ENCODE measurements at places on chromosomes 2 and 18.

GRCh38 chr2:240999873-241000541 is 1.6 kb downstream of the SNED1 start:
- no peak for DNase-seq

DNA sequence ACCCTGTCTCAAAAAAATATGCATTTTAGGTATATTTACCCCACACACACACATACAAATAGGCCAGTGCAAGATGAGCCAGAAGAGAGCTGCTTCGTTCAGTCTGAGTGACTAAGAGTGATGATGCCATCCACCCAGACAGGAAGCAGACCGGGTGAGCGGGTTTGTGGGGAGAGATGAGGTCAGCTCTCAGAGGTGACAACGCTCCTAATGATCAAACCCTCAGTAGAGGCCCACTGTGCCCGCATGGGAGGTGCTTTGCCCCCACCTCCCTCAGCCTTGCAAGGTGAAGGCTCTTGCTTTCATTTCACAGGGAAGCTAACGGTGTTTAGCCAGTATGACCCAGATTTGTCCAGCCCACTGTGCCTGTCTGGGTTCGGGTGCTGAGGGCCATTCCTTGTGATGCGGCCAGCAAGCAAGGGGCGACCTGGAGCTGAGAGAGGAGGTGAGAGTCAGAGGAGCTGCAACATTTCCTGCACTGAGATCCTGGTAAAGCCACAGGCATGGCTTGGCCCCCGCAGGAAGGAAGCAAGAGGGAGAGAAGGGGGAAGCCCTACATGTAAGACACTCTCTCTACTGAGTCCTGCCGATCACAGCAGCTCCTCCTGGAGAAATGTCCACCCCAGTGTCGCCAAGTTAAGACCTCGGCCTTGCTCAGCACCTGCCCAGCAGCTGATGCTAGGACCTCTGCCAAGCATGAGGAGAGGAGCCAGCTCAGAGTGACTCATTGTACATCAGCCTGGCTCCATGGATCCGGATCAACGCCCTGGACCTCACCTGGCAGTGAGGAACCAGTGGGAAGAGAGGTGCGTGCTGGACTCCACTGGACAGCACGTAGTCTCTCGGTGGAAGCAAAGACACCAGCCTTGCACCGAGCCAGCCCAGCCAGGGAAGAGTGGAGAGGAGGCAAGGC is 37.0 kb downstream of the NIFK start:
- no peak for DNase-seq

- DNase-seq = no peak
These were observed 109.0 kb downstream of the LAMA3 start for GRCh38 chr18:23798249-23798648.

DNA sequence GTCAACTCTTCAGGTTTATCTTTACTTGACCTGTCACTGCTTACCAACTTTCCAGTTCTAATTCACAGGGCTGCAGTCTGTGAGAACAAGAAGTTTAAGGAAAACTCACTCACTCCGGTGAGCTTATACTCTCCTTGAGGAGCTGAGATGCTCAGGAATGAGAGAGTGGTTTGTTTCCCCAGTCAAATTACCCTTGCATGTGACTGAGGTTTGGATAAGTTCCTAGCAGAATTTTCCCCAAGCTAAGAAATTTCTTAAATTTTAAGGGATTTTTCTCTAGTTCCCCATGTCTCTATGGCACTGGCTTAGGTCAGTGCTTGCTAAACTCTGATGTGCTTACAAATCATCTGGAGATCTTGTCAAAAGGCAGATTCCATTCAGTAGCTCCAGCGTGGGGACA is 12.8 kb upstream of the CCDC85A start:
- DNase-seq = no peak

DNA sequence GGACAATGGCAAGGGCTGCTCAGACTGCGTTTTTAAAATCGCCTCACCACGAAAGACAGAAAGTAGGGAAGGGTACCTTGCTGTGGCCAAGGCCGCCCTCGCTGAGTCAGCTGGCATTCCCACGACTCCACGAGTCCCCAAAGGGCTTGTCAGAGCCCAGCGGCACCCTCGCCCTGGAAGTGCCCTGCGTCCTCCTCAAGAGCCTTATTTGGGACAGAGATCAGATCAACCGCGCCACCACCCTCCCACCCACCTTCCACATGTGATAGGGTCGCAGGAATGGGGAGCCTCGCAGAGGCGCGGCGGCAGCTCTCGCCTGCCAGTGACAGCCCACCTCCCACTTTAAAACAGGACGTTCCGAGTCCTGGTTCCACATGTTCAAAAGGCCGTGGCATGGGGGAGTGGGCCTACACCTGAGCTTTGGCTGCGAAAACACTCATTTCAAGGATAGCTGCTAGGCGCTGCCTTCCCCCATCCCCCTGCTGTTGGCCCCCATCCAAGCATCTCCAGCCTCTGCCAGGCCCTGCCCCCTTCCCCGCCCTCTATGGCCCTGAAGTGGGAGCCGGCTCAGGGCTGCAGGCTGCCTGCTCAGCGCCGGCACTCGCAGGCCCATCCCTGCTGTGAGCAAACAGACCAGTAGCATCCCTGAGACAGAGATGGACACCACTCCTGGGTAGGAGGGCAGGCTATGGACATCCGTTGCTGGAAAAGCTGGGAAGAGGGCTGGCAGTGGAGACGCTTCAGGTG is 38.1 kb upstream of the ARHGEF4 start:
- no peak for DNase-seq

DNA sequence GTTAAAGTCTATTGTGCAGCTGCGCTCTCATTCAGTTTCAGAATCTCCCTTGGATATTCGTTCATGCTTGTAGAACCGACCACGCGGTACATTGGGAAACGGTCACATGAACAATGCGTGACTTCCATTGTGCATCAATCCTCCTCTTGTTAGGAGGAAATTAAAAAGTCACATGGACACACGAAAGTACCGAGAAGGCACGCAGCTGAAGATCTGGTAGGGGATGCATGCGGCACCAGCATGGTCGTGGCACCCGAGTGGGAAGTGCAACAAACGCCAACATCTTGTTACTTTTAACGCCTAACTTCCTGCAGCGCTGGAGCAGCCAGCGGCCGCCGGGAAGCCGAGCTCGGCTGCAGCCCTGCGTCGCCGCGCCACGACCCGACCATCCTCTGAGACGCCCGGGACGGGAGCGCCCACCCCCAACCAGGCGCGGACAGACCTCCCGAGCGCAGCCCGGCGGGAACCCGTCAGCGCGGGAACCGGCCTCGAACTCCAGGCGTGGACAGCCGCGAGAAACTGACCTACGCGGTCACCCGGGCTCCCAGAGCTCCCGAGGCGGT is 412 bp downstream of the OSBPL1A start:
- DNase-seq = peak; percentile 77

DNA sequence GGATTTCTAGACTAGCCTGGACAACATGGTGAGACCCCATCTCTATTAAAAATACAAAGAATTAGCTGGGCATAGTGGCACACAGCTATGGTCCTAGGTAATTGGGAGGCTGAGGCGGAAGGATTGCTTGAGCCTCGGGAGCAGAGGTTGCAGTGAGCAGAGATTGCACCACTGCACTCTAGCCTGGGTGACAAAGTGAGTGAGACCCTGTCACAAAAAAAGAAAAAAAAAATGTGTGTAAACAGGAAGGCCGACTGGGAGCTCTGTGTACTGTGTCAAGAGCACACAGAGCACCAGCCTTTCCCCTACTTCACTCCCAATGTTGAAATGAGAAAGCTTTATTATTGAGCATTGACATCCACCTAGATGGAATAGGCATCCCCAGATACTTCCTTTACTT is 681.7 kb upstream of the FSHR start:
- DNase-seq = no peak

GRCh38 chr2:157874997-157875640 is 1.0 kb downstream of the ACVR1 start:
- DNase-seq = peak; percentile 42

DNA sequence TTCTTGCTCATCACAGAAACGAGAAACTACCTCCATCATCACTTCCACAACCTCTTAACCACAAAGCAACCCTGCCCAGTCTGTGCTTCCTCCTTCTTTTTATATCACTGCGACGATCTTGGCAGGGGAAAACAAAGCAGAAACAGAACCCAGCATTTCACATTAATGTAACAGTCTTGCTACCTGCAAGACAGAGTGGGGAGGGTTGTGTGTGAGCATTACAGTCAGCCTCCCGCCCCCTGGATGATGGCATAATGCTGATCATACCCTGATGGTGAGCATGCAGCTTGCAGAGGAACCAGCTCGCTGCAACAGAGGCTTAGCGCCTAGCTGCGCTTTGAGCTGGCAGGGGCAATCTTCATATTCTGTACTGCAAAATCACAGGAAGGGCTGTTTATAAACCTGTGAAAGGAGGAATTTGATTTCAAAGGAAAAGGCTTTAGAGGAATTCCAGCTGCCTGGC is 376.1 kb downstream of the IRS1 start:
- DNase-seq = peak; percentile 60

- no peak for DNase-seq
These were observed 34.1 kb downstream of the ANKMY1 start for GRCh38 chr2:240523451-240524281.

GRCh38 chr2:119723784-119724467 is 35.8 kb upstream of the PTPN4 start:
- DNase-seq = no peak

DNA sequence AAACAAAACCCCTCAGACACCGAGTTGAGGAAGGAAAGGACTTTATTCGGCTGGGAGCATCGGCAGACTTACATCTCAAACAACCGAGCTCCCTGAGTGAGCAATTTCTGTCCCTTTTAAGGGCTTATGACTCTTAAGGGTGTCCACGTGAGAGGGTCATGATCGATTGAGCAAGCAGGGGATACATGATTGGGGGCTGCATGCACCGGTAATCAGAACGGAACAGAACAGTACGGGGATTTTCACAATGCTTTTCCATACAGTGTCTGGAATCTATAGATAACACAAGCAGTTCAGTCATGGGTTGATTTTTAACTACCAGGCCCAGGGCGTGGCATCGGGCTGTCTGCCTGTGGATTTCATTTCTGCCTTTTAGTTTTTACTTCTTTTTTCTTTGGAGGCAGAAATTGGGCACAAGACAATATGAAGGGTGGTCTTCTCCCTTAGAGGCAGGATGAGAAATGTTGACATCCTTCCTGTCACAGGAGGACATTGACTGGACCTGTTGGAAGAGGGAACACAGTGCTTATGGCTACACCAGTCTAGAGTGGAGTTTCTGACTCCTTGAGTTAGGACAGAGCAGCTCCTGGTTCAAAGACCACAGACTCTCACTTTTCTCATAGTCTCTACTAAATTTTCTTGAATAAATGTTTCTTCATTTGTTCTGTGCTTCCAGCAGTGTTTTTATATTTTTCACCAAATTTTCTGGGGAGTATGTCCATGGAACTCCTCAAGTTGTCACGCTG is 35.8 kb downstream of the SPOPL start:
- DNase-seq = no peak

GRCh38 chr2:70569559-70569958 is 15.9 kb upstream of the TGFA start:
- no peak for DNase-seq

DNA sequence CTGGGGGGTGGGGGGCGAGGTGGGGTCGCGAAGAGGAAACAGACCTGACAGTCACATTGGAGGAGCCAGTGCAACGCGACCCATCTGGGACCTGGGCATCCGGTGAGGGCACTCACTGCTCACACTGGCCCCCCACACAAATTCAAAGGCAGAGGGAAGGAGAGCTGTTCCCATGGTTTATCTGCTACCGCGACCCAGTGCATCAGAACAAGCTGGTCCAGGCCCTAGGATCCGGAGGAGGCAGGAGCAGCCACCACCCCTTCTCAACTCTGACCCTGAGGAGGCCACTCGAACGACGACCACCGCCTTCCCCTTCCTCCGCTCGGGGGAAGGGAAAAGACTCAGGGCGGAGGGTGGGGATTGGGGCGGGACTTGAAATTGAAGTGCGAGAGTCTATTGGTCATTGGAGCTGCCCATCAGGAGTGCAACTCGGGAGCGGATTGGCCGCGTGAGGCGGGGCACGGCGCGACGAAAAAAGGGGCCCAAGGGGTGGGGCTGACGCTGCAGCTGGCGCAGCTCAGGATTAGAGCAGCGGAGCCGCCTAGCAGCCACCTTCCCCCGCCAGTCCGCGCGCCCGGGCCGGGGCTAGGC is at the start of gene CDK5R2:
TSS of gene CDK5R2 (plus strand) at position 526 of the 591 bp plus-strand sequence. CDS start 155 bp downstream, outside the sequence.
- peak; percentile 84 for DNase-seq

DNA sequence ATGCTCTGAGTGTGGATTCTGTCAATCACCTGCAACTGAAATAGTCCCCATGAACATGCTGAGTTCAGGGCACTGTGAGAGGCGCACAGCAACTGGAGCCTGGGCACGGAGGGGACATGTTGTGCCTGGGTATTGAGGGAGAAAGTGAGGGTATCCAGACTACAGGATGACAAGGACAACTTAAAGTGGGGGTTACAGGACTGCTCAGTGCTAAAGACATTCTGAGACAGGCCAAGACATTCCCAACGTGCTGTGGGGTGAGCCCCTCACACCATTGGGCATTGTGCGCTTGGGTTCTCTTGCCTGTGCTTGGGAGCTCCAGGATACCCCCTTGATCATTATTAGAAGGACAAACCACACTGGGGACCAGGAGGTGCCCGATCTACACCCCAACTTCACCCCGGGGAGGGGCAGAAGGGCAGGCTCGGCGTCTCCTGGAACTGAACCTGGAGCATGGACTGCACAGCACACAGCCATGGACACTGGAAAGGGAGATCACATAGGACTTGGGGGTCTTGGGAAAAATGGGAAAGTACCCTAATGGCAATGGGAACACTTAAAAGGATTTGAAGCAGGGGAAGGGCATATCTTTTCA is 72.5 kb upstream of the HDAC4 start:
- no peak for DNase-seq

Measured in caudate nucleus (tissue), 63 donors.